Neural crest cell (in vitro differentiated cells): ENCODE measurements at places on chromosomes 13 and 19.

- DNase-seq: peak; percentile 45
These were observed 114.9 kb downstream of the PTPRS start for GRCh38 chr19:5225486-5226345.

GRCh38 chr19:33358408-33358807, 15.1 kb upstream of the CEBPG start:
- DNase-seq: no peak

DNA sequence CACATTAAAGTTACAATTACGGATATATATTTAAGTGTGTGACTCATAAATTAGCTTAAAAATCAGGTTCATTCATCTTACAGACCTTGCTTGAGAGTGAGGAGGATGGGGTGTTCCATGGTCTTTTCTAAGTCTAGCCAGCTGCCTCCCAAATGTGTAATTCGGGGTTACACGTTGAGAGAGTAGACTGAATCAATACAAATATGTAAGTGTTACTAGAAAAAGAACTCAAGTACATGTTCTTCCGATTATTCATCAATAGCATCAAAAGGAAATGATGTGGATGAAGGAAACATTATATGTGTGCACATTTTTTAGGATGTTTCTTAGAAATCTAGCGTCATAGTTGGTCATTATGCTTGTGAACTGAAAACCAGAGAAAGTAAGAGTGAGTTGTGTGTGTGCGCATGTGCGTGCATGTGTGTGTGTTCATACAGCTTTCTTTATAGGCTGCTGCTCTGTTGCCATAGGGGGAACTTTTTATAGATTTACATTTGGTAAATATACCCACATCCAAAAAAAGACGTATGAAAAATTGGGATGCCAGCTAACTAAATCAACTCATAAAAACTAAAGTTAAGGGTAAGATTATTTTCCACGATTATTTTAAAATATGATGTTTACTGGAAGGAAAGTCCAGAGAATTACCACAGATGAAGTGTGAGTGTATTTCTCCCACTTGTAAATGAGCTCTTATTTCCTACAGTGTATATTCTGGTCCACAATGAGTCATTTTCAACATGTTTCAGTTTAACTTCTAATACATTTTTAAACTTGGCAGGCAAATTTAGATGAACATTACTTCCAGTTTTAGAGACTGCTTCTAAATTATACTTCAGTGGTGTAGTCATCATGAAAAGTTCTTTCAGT, 82.4 kb downstream of the PIBF1 start:
- no peak for DNase-seq

DNA sequence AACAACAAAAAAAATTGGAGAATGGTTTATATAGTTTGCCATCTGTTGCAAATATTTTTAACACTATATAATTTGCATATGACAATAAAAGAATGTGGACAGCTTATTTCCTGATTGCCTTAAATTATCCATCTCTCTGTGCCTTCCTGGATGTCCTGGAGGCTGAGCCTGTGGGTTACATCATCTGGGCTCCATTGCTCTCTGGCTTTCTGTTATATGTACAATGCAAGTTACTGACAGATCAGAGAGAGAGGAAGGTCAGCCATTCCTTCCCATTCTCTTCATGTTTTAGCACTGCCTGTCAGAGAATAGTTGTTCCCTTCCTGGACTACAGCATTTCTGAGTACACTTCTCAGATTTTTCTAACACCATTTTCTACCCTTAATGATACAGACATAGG, 758.3 kb upstream of the PCDH20 start:
- DNase-seq: no peak

GRCh38 chr19:3423183-3423829, 56.9 kb downstream of the NFIC start:
- no peak for DNase-seq

DNA sequence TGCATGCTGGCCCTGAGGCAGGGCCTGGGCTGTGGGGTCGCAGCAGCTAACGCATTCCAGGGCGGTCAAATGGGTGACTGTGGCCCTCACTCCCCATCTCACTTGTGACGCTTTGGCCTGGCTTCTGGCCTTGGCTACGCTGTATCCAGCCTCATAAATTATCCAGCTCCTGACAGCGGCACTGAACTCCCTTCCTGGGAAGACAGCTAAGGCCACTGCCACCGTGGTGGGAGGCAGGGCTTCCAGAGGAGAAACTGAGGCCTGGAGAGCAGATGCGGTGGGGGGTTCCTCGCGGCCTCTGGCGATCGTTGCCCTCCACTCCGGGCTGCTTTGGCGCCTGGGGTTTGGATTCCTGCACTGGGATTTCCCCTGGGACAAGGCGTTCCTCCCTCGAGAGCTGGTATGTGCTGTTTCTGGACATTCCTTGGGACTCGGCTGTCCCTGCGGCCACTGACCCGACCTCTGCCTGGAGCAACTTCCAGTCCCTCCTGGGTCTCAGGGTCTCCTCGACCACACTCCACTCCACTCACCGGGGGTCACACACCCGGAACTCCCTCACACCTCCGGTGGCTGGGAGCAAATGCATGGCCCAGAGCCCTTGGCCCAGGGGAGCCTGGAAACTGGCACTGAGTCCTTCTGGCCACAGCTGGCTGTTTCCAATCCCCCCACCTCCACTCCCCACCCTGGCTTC, 3.4 kb downstream of the TBXA2R start:
- DNase-seq: no peak

- DNase-seq: no peak
These were observed 121.2 kb downstream of the B3GLCT start for GRCh38 chr13:31320946-31321345.
